ENCODE measurements at places on chromosomes 3 and 15.

- DNase-seq, result no peak
These were observed 115.9 kb upstream of the EPHA3 start for GRCh38 chr3:88991496-88991895.

DNA sequence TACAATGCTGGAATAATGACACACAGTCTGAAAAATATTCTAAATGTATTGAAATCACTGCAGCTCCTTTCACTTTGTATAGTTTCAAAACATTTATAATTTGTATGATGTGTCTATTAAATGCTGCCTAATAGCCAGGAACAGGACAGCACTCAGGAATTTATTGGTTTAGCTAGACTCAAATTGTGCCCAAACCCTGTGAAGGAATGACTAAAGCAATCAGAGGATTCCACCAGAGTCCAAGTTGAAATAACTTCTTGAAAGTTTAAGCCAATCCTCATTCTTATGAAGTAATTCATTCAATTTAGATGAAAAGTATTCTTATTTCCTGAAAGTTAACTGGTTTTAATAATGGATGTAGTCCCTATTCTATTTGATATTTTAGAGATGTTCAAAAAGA lies 267.0 kb downstream of the ZMAT3 start:
- no peak for DNase-seq

DNA sequence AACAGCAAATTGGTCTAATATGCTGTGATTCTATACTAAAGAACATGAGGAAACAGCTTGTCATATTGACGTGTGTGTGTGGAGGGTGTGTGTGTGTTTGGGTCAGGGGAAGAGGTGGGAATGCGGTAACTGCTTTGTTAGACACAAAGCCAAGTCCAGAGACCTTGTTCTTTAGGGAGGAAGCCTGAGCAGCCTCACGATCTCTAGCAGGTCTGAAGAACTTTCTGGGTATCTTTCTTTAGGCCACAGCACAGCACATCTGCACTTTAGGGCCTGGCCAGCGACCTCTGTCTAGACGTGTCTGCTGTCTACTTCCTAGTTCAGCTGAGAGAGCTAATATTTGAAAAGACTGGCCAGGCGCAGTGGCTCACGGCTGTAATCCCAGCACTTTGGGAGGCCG lies 220.0 kb upstream of the TPRG1 start:
- DNase-seq, result no peak

- DNase-seq, result no peak
These were observed 13.2 kb downstream of the P2RY14 start for GRCh38 chr3:151265166-151265565.

DNA sequence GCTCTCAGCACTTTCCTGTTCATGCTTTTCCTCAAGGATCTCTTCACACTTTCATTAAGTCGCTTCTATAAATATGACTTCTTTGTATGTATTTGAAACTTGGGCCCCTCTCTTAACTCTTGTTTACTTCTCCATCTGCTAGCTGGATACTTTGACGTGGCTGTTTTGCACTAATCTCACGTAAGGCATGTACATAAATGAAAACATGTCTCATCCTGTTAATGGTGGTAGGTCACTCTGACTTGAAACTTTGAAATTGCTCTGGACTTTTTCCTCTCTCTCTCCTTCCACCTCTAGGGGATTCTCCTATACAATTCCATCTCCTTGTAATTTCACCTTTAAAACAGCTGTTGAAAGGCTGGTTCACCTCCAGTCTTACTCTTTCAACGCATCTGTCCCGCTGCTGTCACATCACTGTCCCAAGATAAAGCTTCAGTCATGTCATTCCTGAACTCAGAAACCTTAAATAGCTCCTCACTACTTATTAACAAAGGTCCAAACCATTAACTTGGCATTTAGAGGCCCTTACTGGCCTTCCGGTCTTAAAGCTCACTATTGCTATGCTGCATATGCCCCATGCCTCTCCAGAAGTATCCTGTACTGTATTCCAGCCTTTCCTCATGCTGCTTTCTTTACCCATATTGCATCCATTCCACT lies 1.2 kb downstream of the BLOC1S6 start:
- DNase-seq, result no peak

DNA sequence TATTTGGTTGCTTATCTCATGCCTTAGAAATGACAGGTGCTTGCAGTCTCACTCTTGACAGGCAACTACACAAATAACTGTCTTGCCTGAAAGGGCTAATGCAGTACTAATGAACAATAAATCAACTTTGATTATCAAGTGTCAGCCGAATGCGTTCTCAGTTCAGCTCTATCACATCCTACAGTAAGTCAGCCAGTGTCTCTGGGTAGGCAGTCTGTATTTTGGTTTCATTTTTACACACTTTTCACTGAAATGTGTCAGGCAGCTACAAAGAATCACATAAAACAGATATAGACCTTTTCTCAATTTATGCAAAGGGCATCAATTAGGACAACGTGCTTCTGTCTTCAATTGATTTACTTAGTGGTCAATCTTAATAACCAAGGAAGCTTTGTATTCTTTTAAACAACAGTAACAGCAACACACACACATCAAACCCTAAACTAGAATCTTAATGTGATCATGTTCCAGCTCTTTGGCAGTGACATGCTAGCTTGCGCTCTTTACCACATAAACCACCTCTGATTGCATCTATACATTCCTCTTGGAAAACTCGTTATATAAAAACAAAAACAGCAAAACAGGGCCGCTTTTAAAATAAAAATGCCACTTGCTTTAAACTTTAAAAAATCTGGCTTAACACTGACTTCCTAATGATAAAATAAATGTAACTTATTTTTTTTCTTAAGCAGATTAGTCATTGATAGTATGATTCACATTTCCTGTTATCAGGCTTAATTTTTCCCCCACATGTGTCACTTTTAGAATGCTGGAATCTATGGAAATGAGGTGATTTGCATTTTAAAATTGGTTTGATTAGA lies 520.4 kb downstream of the FOXP1 start:
- no peak for DNase-seq

- DNase-seq, result no peak
These were observed 6.9 kb downstream of the HEXA start for GRCh38 chr15:72368899-72369298.

- no peak for DNase-seq
These were observed 283.9 kb downstream of the MECOM start for GRCh38 chr3:169379496-169380090.

DNA sequence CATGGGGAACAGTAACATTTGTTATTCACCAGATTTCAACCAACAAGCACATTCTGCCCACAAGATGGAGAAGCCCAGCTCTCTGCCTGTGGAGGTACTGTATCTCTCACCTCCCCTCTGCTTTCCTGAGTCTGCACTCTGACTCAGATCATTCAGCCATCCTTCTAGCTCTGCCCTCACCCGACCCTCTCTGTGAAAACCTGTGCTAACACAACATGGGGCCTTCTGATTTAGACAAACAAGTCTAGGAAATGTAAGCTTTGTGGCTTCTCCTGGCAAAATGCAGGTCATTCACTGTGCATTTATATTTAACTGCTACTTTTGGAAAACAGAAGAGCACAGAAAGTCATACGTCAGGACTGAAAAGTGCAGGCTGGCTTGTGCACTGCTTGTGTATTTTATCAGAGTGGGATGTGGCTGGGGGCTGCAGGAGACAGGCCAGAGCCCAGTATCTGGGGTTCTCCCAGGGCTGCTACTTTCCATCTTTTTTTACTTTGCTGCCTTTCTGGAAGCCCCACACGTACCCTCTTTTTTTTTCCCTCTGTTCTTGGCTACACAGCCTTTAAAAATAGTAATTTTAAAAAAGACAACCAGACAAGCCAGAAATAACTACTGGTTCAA lies 50.8 kb downstream of the SUSD5 start:
- DNase-seq, result no peak
